Skin of body (tissue), 3 donors: ENCODE measurements at places on chromosomes 12 and 14. TPM values are rescaled to one million over a fixed set of nuclear protein-coding genes. Genes with fewer than 3 reads are reported as not detected.

DNA sequence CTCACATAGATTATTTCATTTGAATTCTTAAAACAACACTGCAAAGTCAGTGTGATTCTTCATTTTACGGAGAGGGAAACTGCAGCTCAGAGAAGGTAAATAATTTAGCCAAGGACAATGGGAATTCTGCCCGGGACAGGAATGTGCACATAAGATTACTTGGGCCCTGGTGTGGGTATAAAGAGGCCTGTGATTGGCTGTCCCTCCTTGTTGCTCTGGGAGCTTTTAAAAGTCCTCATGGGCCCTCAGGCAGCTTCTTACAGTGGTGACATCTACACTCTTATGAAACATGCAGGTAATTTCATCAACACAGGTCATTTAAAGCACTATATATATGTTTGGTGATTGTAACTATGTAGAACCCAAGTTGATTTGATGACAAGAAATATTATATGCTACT is 100.3 kb downstream of the ESR2 start:
- no peak for DNase-seq

Gene COCH
- total RNA-seq, result 7.9 TPM

Gene GLT1D1
- total RNA-seq, result 2.2 TPM

- peak; percentile 93 for DNase-seq
These were observed 168.1 kb upstream of the NOVA1 start for GRCh38 chr14:26765768-26766520.

Gene AQP2
- total RNA-seq, result not detected

GRCh38 chr12:66598608-66599007 is 80.3 kb downstream of the GRIP1 start:
- no peak for DNase-seq

DNA sequence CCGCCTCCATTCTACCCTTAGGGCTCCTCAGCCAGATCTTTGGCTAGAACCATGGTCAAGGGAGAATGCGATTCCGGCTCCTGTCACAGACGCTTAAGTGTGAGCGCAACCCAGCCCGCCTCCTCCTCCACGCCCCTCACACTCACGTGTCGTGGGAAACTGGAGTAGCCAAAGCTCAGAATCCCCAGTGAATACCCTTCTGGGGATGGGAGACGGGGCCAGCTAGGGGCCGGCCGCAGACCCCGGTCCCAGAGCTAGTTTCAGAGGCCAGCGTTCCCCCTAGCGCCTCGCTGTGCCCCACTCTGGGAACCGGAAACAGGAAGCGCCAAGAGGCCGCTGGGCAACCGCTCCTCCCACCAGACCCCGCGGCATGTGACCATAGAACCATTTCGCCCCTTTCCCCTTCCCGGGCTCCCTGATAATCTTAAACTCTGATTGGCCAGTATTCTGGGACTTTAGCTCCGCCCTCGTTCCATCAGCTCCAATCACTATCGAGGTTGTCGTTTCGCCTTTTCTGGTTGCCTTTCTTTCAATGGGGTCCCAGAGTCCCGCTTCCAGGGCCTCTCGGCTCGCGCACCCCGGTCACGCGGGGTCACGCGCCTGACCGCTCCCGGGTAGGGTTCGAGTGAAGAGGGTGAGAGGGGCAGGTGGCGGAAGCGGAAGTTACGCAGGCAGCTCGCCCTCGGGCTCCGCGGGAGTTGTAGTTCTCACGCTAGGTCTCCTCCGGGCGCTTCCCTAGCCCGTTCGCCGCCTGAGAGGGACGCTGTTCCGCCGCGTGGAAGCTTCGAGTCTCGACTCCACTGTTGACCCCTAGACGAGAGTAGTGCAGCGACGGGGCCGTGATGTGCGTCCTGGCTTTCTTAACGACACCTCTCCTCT is at the start of gene M6PR:
M6PR (minus strand) TSS at position 304 of the 879 bp plus-strand sequence. CDS start 3,241 bp downstream, outside the sequence.
- peak; percentile 97 for DNase-seq

DNA sequence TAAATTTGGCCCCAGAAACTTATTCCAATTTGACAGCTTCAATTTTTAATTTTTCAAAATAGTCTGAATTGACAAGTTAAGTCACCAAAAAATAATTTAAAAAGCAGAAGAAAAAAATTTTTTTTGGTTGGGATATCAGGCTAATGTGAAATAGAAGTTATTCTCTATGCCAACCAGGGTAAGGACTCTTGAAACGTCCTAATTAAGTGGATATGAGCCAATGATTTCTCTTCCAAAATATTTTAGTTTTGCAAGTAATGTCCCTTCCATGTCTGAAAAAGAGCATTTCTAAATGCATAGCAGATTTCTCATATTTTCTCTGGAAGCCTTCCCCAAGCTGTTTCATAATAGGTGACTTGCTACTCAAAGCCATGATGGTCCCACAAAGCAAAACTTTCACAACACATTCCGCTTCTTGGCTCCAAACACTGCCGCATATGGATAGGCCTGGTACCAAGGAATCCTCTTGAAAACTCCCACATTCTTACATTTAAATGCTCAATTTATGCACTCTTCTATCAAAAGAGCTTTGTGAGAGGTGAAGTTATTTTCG is 65.1 kb downstream of the SIX6 start:
- DNase-seq, result peak; percentile 59

DNA sequence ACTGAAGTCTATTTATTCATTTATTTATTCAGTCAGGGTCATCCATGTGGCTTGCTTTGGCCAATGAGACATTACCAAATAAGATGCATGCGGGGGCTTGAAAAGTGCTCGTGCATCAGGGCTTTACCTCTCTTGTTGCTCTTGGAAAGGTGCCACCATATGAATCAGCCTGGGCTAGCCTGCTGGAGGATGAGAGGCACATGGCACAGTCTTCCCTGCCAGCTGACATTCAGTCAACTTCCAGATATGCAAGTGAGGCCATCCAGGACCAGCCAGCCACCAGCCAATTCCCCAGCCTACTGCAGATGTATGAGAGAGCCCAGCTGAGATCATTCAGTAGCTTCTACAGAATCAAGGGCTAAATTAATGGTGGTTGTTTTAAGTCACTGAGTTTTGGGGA is 105.2 kb upstream of the RPH3A start:
- no peak for DNase-seq

DNA sequence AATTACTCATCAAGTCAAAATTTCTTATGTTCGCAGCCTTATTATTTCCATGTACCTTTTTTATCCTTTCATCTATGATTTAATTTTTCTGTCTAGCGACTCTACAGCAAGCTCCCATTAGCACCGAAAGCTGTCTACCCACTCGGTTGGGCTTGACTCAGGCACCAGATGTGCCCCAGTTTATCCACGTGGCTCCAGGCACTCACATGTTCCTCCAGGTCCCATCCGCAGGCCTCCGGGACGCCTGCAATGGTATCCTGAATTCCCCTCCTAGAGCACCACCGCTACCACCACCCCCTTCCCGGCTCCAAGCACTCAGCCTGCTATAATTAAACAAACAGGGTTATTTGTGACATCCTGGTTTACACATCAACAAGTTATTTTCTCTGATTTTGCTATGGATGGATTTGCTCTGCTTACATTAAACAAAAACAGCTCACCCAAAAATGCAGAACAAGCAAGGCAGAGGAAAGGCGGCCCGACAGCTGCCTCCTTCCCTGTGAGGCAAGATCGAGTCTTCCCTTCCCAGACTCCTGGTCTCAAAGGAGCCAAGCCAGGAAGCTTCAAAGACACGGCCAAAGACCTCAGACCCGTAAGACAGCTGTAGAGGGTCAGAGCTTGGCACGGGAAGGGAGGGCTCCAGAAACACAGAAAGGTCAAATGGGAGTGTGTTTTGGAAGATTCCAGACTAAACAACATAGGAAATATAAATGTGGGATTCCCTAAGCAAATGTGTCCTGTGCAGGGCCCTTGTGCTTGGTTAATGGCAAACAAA is 253.8 kb downstream of the TTC8 start:
- peak; percentile 25 for DNase-seq

GRCh38 chr12:131122631-131123030 is 168.9 kb downstream of the ADGRD1 start:
- no peak for DNase-seq

- peak; percentile 86 for DNase-seq
These were observed 33.5 kb downstream of the FMNL3 start for GRCh38 chr12:49673446-49674317.

Gene RNF212B
- not detected for total RNA-seq

- DNase-seq, result no peak
These were observed 83.6 kb upstream of the USP44 start for GRCh38 chr12:95634622-95635621.

DNA sequence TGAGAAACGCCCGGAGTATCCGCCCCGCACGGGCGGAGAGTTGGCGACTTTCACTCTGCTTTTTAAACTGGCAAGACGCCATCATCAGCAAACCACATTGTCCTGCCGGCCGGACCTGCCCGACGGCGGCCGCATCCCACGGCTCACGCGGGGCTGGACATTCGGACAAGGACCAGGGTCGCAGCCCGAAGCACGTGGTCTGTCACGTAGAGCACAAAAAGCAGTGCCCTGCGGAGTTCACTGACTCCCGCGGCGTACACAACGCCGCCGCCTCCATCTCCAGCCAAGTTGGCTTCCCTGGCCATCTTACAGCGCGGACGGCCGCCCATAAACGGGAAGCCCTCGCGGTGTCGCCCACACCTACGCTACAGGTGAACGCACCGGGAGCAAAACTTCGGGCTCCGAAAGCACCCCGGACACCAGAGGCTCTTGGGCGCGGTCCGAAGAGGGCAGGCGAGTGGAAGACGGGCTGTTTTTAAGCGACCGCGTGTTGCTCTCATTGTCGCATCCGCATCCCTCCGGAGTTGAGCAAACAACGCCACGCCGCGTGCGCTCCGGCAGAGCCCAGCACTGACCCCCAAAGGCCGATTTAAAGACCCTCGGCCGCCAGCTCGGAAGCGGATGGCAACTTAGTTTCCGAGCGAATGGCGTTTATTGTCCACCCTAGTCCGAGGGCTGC is 966 bp downstream of the SINHCAF start:
- peak; percentile 40 for DNase-seq

- DNase-seq, result no peak
These were observed 29.5 kb downstream of the BMP4 start for GRCh38 chr14:53927171-53927570.

GRCh38 chr12:66290716-66291200 is 11.5 kb upstream of the HELB start:
- no peak for DNase-seq

GRCh38 chr12:57993834-57994233 is 52.5 kb downstream of the ATP23 start:
- DNase-seq, result peak; percentile 68

DNA sequence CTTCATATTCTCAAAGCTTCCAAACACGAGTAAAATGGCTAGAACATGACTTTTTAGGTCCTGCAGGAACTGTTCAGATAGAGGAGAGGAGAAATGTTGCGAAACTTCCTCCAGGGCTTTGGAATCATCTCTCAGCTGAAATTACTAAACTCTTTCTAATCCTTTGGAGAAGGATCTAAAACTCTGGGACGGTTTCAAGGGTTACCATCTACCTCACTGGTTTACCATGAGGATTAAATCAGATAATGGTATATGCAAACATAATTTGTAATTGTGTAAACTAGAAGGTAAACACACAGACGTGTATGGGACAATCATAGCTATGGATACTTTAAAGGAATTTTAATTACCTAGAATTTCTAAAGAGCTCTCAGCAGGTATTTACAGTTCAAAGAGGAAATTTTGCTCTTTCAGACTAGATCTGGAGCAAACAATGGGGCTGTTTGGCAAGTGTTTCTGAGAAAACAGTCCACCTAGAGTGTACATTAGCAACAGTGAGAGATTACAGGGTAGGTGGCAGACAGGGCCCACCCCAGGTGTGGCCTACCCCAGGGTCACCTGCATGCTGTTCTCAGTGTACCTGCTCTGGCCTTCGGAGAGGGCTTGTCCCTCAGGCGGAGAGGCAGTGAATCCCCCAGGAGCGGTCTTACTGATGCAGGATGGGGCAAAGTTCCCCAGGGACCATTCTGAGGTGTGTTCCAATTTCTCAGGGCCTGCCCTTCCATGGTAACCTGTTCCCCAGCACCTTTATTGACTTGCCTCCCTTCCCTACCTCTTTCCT is 124.7 kb upstream of the MAX start:
- no peak for DNase-seq

DNA sequence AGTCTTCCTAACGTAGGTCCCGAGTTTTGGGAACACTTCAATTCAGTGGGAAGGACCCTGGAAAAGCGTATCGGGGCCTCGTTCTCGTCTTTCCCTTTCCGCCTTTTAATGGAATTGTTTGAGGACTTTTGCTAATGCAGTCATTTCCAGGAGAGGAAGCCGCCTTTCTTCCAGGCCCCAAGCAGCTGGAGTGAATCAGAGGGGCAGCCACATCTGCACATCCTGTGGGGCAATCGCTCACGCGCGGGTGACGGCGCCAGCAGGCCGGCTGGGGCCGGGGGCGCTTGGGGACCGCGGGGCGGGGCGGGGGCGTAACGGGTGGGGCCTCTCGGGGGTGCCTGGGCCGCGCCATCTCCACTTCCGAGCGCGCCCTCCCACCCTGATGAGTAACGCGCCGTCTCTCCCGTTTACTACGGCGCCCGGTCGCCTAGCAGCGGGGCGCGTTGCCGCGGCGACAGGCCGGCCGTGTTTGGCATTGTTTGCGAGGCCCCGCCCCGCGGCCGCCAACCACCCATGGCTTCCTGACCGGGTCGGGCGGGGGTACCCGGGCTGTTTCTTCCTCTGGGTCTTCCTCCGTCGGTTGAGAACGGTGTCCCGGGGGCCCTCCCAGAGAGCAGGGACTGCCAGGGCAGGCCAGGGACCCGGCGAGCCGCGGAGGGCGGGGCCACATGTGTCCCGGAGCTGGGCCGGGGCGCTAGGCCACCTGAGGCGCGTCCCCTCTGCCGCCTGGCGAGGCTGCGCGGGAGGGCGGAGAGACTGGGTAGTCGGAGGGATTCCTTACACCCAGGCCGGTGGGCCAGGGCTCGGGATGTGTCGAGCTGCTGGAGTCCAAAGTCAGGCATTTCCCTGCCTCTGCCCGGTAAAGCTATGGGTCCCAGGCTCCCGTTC is 2.3 kb downstream of the GSG1 start:
- DNase-seq, result peak; percentile 94

Gene SLC25A47
- not detected for total RNA-seq

- DNase-seq, result peak; percentile 22
These were observed 71.3 kb downstream of the SUSD6 start for GRCh38 chr14:69682621-69683263.

DNA sequence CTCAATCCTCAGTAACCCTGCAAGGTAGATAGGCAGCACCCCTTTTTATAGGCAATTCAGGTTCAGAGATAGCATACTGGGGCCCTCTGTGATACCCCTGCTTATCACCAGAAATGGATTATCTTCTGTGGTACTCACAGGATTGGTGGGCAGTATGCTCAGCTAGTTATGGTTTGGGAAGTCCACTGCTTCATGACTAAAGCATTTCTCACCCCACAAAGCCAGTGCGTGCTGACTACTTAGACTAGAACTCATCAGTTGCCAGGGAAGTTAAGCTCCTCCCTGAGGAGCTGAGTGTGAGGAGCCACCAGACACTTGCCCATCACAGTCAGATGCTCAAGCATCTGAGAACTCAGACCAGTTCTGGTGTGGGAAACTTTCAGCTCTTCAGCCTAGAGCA is 76.3 kb downstream of the SCAF11 start:
- no peak for DNase-seq

Gene CHGA
- 0.69 TPM for total RNA-seq

DNA sequence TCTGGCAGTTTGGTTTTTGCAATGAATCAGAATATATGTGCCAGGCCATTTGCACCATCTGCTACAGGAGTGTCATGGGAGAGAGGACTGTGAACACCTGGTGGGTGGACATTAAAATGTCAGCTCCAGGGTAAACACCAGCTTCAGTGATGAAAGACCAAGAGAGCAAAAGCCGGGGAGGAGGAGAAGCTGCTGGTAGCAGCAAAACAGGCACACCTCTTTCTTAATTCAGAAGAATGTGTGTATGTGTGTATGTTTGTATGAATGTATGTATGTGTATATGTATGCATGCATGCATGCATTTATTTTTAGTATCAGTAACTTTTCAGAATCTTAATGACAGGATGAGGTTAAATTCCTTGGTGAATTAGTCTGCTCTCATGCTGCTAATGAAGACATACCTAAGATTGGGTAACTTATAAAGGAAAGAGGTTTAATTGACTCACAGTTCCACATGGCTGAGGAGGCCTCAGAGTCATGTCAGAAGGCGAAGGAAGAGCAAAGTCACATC is 357.4 kb upstream of the PRICKLE1 start:
- no peak for DNase-seq
